ENCODE measurements at places on chromosomes 6 and 20.
A peak's percentile ranks its signal among the peaks of the same experiment; 100 is the strongest.

DNA sequence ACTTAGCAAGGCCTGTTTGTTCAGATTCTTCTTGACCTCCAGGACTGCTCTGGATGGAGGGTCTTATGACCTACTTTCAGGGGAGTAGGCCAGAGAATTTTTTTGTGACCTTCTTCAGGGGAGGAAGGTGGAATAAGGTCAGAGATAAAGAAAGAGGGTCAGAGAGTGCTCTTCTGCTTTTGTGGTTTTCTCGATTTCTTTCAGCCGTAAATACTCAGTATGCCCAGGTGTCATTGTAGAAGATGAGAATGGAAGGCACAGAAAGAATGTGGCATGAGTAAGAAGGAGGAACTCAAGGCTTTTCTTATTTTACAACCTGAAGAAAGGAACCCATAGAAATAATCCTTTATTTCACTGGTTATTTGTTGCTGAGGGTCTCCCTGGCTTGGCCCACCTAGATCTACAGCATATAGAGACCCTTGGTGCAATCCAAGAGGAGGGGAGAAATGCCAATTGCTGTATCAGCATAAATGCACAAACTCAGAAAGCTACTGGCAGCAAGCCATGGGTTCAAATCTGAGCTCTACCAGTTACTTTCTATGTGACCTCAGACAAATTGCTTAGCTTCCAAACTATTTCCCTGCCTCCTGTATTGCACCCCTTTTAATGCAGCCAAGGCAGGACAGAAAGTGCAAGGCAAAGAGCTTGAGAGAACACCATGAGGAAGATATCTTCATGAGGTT, 68.0 kb downstream of the OLIG3 start:
- DNase-seq, result no peak

DNA sequence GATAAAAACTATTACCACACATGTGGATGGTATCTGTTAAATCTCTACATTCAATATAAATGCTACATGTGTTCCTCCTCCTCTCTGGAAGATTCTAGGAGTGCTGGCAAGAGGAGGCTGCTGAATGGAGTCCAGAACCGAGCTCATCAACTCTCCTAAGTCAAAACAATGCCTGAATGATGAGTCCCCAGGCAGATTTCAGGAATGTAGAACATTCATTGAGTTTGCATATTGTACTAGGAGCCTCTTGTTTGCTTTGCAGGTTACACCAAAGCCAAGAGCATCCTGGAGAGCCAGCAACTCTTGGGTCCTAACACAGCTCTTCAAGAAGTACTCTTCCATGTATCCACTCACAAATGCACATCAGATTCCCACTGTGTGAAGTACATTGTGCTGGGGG, 117.6 kb upstream of the UST start:
- DNase-seq, result no peak

DNA sequence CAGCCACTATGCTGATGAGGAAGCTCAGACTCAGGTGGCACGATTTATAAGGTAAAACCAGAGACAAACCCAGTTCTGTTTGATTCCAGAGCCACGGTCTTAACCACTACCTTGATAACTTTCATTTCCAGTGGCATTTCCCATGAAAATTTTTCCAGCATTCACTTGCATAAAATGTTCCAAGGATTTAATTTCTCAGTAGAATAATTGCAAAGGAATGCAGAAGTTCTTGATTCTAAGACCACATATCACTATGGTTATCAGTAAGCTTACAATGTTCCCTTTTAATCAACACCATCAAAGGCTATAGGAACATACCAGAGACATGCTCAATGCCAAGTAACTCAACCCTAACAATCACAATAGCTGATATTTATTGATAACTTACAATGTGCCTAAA, 306.0 kb upstream of the HS3ST5 start:
- no peak for DNase-seq

- no peak for DNase-seq
Measured at GRCh38 chr20:469746-470490, 7.6 kb upstream of the TBC1D20 start.

DNA sequence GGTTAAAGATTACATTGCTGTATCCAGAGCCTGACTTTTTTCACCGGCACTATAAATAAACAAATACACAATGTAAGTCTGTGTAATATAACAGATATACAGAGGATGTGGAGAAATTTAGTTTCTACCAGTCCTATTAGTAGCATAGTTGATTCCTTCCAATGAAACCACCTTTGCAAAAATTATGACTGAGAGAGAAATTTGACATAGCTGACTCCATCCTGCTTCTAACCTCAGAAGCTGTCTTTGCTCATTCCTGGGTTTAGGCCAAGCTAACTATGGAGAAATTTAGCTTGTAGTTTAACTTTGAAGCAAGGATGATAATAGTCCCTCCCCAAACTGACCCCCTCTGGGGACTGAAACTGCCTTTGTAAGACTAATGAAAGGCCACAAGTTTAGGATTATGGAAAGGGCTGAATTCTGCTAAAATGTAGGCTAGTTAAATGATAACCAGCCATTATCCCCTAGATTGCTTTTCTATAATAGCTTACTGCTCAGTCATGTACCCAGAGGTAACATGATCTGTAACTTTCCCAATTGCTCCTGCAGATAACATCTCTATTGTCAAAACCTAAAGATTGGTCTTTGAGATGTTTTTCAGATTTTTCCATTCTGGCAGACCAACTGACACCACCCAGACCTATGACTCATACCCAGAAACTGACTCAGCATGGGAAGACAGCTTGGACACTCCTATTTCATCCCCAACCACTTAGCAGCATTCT, 172.8 kb upstream of the ARG1 start:
- DNase-seq, result no peak

DNA sequence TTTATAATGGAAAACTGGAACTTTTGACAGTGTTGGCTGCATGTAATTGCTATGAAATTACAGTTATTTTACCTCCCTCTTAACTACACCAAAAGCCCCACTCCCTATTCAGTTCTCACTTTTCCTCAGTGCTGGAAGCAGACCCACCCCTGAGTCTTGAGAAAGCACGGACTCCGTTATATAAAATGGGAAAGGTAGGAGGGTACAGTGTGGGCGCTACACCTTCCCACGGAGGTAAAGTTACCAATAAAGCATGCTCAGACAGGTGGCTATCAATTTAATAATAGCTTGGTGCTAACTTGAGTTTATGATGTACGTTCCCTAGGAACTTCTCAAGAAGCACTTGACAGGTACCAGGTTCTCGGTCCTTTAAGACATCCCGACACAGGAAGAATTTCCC, 59.0 kb downstream of the CLIC5 start:
- DNase-seq, result no peak

DNA sequence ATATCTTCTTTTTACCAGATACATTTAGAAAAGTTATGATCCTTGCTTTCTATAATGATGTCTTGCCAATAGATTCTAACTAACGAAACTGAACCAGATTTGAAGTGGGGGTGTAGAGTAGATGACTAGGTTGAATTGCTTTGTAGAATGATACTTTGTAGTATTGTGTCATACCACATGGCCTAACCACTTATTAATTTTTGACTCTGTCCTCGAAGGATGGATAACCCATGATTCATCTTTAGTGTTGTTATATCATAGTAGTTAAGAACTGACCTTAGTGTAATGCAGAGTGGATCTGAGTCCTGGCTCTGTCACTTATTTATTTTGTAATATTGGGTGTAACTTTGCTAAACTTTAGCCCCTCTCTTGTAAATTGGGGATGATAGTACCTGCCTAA, 4.5 kb downstream of the PHF3 start:
- no peak for DNase-seq

DNA sequence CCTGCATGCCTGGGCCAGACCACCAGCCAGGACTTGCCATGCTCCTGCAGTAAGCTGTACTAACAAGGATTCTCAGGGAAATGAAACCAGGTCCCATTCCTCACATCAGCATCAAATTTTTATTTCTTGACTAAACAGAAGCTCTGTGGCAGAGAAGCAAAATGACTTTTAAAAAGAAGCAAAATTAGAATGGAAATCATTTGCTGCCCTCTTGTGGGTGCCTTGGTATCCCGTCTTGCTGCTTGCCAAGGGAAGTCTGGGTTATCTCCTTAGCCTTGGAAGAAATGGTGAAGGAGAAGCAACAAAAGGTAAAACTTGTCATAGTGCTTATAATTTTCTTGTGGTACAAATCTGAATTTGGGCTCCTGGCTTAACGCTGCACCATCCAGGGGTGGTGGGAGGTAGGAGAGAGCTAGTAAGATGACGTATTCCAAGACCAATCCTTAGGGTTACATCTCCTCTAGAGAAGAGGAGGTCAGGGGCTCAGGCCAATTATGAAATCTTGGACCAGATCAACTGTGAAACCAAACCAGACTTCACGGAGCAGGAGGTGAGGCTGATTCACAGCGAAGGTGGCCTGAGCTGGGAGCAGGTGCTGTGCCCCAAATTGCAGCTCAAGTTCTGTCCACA, 107.5 kb downstream of the FAXC start:
- no peak for DNase-seq

DNA sequence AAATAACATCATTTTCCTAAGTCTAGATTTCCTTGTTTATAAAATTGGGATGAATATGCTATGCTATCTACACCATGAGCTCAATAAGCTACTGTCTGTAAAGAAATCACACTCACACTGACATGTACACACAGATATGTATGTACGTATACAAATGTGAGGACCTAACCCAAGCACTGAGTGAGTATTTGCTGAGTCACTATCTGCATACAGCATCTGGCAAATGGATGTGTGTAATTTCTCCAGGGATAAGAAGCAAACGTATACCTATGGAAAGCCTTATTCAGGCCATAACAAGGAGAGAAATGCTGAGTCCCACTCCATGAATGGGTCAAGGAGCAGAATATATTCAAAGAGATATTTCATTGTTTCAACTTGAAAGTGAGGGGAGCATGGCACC, 153.9 kb downstream of the LPA start:
- no peak for DNase-seq

- no peak for DNase-seq
Measured at GRCh38 chr20:57256205-57256604, 10.2 kb downstream of the BMP7 start.

DNA sequence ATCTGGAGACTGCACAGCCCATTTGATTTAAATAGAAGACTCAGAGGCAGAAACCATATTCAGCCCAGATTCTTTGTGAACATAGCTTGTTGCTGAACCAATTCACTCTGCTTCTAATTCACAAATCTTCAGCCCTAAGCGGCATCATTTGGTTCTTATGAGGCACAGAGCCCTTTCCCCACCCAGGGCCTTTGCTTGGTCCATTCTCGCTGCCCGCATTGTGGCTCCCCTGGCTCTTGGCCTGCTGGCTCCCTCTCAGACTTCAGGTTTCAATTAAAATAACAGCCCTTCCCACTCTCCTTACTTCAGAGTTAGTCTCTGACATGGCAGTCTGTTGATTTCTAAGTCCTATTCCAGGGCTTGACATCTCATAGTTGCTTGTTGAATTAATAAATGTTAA, 9.4 kb upstream of the TMEM14A start:
- DNase-seq, result no peak

GRCh38 chr6:127514773-127515227, 4.3 kb downstream of the MTCL3 start:
- no peak for DNase-seq

GRCh38 chr20:11970243-11970836, 52.6 kb downstream of the BTBD3 start:
- DNase-seq, result no peak

GRCh38 chr20:61447952-61448351, 195.9 kb downstream of the CDH4 start:
- DNase-seq, result no peak

- DNase-seq, result peak; percentile 2
Measured at GRCh38 chr20:17568972-17569521, 828 bp upstream of the DSTN start.

DNA sequence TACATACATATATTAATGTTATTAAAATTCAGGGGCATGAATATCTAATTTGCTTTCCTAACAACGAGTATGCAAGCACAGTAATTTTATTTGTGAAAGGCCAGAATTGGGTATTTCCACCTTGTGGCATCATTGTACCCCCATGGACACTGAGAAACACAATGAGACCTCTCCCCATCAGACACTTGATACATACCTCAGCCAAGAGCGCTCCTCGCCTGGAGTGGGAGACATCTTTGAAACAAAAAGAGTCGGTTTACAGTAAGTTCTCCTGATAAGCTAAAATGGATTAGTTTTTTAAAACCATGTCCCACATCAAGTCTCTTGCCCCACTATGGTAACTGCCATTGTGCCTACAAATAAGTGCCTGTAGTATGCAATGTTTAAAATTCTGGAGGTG, 2.1 kb downstream of the CNR1 start:
- no peak for DNase-seq
